ENCODE measurements at places on chromosomes 3 and 15. TPM values are rescaled to one million over a fixed set of nuclear protein-coding genes. Genes with fewer than 3 reads are reported as not detected.

The SLC2A2 gene
- total RNA-seq: not detected

The CHDH gene
- total RNA-seq: 3.9 TPM

The SPSB4 gene
- total RNA-seq: 7.2 TPM

The ZNF774 gene
- 8.3 TPM for total RNA-seq

The SLC51B gene
- total RNA-seq: 0.69 TPM

The EPHA6 gene
- 83.7 TPM for total RNA-seq

The C15orf39 gene
- total RNA-seq: 1.8 TPM
